IgD-negative memory B cell (primary cell): ENCODE measurements at places on chromosomes 16 and 17. TPM values are rescaled to one million over a fixed set of nuclear protein-coding genes. Genes with fewer than 3 reads are reported as not detected.

The PITPNM3 gene
- not detected for polyA plus RNA-seq

The PLCD3 gene
- polyA plus RNA-seq = not detected

The FOXO3B gene
- 3.6 TPM for polyA plus RNA-seq

The MFAP4 gene
- polyA plus RNA-seq = not detected

The ABCC11 gene
- polyA plus RNA-seq = not detected

The HBA1 gene
- 12.1 TPM for polyA plus RNA-seq

The ABCA9 gene
- not detected for polyA plus RNA-seq

The MEIOB gene
- polyA plus RNA-seq = not detected
